ENCODE measurements at places on chromosomes 5 and 9.

- no peak for DNase-seq
Measured at GRCh38 chr5:74183041-74183440, 457.5 kb downstream of the ENC1 start.

DNA sequence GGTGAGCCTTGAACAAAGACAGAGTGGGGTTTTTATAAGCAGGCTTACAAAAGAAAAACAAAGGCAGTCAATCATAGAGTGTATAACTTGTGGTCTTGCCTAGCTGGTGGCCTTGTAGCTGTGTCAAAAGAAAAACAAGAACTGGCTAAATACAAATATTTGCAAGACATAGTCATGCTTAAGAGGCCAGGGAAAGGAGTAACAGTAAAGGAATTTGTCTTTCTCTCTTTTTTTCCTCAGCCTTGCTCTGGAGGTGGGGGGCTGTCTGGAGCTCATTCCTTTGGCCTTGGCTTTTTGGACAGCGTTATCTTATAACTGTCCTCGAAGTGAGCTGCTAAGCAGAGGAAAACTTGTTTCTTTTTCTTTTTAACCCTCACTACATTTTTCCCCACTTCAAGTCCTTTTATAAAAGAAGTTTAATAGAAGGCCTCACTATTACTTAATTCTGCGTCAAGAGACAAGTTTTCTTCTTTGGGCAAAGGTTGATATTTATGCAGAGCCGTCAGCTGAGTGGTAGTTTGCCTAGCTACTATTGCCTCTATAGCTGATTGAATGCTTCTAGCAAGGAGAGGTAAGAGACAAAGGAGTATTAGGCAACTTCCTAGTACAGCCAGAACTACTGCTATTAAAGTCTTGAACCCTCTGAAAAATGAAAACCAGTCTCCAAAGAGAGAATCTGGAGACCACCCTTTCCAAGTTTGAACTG lies 14.3 kb downstream of the CEL start:
- peak; percentile 95 for DNase-seq

DNA sequence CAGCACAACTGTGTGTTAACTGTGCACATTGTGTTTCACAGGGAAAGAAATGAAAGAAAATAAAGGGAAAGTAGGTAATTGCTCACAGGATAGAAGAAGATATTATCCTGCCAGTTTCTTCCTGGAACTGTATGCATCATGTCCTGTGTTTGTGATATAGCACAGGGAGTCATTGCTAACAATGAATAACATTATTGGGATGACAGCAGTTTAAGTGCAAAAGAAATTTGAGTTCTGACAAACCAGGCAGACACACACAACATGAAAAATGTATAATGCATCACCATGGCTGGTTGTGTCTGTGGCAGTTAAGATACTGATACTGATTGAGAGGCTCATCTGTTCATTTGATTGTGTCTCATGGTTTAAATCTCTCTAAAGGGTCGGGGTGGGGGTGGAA lies 145.4 kb downstream of the SPATA31D1 start:
- no peak for DNase-seq

- no peak for DNase-seq
Measured at GRCh38 chr9:131310833-131311554, 21.5 kb downstream of the PLPP7 start.

DNA sequence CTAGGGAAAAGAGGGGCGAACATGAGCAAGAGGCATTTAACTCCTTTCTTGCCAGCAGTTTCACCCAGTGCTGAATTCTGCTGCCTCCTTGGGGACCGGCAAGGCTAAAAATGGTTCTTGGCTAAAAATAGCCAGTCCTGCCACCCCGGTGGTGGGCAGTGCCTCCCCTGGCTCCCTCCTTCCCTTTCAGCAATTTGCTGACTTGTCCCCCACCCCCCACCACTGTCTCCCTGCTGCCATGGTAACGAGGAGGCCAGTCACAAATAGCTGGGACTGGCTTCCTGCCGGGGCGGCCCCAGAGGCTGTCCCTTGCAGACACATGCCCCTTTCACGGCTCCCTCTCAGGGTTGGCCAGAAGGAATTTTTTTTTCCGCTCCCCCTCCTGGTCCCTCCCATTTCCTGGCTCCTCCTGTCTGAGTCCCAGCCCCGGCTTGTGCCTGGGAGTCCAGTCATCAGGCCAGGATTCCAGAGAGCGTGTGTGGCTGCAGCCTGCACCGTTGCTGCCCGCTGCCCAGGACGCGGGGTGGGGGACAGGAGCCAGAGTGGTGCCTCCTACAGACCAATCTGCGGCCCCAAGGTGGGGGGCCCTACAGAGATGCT lies 130.3 kb downstream of the RGS3 start:
- DNase-seq: peak; percentile 96

GRCh38 chr9:69195668-69196067 lies 21.6 kb downstream of the TJP2 start:
- no peak for DNase-seq

- DNase-seq: no peak
Measured at GRCh38 chr5:84253946-84254345, 130.7 kb downstream of the EDIL3 start.

- DNase-seq: peak; percentile 36
Measured at GRCh38 chr9:21684831-21685362, 117.5 kb upstream of the MTAP start.

DNA sequence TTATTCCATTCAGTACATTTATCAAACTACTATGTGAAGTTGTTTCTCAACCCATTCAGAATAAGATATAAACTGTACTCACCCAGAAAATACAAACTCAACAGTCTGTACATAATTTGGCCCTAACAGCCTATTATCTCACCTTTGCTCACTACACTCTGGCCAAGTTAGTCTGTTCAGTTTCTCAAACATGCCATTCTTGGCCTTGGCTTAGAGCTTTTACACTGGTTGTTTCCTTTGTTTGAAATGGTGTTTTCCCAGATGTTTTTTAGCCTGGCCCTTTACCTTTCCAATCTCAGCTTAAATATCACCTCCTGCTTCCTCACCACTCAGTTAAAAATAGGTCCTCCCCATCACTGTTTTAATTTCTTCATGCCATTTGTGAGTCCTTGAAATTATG lies 13.6 kb downstream of the CDC42SE2 start:
- DNase-seq: no peak

GRCh38 chr5:139149477-139150199 lies 48.5 kb downstream of the SIL1 start:
- peak; percentile 85 for DNase-seq

GRCh38 chr9:97723819-97724218 lies 26.7 kb upstream of the XPA start:
- no peak for DNase-seq

DNA sequence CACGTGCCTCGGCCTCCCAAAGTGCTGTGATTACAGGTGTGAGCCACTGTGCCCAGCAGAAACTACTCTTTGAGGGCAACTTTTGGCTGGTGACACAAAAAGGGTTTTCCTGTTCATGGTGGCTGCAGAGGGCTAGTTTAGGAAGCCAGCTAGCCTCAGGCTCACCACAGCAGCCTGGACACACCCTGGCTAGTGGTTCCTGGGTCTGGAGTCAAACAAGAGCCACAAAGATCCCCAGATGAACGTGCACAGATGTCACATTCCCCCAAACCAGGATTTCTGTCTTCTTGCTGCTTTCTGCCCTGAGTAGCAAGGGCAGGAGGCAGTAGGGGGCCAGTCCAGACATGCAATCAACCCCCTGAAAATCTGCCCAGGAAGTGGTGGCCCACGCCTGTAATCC lies 6.8 kb downstream of the HBEGF start:
- DNase-seq: no peak

DNA sequence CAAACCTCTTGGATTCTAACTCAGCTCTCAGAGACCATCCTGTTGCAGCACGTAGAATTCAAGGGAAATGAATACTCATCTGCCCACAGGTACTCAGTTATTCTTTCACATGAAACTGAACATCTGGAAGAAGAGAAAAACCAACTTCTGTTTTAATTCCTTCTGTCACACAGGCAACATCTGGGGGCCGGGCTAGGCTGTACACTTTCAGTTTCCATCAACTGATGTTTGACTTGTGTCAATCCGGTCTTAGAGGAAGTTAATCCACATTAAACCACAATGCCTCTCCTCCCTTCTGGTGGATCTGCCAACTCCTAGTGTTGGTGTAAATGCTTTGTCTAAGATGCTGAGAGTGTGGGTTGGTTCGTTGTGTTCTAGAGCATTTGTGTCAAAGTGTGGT lies 17.6 kb downstream of the DMRT3 start:
- DNase-seq: no peak

GRCh38 chr5:115386657-115387056 lies 90.2 kb upstream of the CCDC112 start:
- DNase-seq: no peak

- no peak for DNase-seq
Measured at GRCh38 chr5:18395126-18396110, 761.2 kb downstream of the TAF11L14 start.

DNA sequence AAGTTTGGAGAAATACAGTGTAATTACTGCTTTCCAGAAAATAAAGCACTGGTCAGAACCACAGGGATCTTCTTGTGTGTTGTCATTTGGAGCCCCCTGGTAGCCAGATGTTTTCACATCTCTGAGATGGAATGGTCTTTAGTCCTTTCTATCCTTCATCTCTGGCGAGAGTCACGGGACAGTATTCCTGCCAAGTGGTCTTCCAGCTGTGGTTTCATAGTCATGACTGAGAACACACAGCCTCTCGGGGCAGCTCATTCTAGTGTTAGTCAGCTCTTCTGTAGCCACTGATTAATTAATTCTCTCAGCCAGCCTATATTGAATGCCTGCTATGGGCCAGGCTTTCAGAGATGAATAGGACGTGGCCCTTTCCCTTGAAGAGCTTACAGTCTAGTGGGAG lies 34.1 kb downstream of the HMGXB3 start:
- DNase-seq: peak; percentile 95

GRCh38 chr9:88938189-88938588 lies 53.1 kb upstream of the S1PR3 start:
- DNase-seq: no peak

GRCh38 chr9:119533504-119533903 lies 164.3 kb upstream of the BRINP1 start:
- DNase-seq: no peak

- DNase-seq: no peak
Measured at GRCh38 chr9:135144581-135145170, 57.2 kb downstream of the OLFM1 start.

GRCh38 chr5:6820851-6821479 lies 107.7 kb downstream of the TENT4A start:
- peak; percentile 4 for DNase-seq

DNA sequence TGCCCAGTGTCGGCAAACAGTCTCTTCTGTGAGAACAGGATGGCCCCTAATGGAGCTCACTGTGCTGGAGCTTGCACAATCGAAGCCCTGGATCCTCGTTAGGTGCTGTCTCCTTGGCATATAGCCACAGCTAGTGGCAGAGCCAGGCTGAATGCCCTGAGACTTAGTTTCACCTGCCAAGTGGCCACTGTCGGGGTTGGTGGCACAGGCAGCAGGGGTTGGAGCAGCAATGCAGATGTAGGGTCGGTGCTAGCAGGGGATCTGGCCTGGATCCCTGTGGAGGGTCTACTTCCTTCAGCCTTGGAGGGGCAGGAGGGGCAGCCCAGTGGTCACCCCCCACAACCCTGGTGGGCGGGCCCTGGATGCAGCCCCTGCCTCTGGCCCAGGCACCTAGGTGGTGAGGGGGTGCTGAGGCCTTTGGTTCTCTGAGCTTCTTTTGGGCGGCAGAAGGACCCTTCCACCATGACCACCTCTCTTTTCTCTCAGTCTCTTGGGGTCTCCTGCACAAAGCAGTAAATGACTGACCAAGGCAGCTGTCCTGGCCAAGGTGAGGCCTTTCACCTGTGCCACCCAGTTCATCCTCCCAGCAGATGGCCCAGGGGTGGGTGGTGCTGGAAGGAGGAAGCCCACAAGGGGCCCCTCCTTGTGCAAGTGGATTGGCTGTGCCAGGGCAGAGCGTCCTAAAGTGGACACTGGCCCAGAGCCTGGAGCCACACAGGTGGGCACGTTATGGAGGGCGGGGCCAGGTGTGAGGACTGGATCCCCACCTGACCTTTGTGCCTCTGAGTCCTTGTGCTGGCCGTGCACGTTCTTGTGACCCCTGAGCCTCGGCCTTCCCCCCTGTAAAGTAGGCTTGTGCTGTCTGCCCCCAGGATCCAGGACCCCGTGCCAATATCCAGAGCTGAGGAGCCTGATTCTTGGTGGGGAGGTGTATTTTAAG lies 44.8 kb downstream of the PHF2 start:
- no peak for DNase-seq

DNA sequence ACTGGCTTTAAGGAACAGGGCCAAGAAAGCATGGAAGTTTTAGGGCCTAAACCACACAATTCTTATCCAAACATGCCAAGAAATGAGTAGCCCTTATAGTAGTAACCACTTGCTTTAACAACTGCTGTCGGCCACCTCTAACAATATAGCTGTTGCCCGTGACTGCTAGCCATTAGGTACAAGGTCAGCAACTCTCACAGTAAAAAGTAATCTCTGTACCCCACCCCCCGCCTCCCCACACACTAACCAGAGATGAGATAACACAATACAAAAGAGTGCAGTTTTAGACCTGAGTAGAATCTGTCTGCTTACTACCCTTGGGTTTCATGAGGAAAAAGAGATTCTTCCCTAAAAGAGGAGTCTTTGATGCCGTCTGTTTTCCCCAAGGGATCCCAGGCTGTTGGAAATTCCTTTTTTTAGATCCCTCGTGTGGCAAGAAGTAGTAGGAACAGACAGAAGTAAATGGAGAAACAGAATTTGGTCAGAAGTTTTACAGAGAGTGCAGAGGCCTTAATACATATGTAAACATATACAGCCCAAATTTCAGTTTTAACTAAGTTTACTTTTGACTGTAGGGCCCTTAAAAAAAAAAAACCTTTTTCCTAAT lies 94.3 kb downstream of the WDR41 start:
- DNase-seq: peak; percentile 10

DNA sequence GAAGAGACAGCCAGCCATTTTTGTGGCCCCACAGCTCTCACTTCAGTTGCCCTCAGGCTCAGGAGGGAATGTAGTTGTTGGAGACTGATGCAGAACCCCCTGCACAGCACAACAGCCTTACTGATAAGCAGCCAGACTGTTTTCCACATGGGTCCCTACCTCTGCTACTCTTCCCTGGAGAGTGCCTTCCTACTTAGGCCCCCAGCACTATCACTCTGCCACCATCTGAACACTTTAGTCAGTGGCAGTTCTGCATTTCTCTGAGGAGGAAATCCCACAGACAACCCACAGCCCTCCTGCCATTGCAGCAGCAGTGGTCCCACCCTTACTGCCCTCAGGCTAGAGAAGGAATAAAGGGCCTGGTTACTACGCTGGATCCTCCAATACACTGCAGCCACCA lies 61.8 kb upstream of the PTPRD start:
- DNase-seq: no peak

GRCh38 chr5:61281686-61282085 lies 50.4 kb upstream of the ZSWIM6 start:
- no peak for DNase-seq

- DNase-seq: no peak
Measured at GRCh38 chr9:33136721-33137670, 30.1 kb downstream of the B4GALT1 start.

Data from fibroblast of lung (primary cell).